Neural crest cell (in vitro differentiated cells): ENCODE measurements at places on chromosomes 3 and 15.

- no peak for DNase-seq
Measured at GRCh38 chr3:105869861-105870755, 1.3 kb upstream of the CBLB start.

- peak; percentile 50 for DNase-seq
Measured at GRCh38 chr15:26260517-26261133, 397.5 kb upstream of the ATP10A start.

DNA sequence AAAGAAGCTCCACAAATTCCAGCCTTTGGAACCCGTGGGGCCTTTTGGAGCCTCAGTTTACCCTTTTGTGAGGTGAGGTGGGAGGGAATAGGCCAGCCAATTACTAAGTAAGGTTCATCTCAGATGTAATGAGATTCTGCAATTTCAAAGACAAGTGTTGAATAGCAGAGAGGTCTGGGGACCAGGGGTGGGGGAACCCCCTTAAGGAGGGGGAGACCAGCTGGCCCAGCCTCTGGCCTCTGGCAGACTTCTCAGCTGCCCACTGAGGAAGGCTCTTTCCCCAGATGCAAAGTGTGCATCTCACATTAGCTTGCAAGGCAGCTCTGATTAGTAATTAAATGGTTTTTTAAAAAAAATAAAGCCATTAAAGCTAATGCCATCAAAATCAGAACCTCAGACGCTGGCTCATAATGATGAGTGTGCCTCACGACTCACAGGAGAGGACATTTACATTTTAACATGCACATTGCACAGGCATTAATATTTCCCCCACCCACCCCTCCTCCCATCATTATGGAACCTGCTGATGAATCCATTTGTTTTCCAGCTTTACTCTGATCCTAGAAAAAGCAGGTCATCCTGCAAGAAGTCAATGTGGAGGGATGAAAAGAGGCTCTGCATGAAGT, 176.7 kb upstream of the TLE3 start:
- no peak for DNase-seq

DNA sequence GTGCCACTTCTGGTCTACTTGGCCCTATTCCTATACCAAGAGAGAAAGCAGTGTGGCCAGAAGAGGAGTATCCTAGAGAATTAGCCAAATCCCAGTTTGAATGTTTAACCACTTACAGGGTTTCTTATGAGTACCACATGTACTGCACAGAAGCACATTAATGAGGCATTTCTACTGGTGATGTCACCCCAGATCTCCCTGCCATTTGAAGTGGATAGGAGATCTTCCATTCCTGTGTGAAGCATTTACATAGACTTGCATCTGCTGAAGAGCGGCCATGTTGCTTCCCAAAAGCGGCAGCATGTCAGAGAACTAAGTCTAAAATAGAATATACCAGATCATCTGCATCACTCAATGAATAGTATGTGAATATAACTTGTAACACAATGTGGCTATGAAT, 108.4 kb upstream of the TUSC7 start:
- no peak for DNase-seq

GRCh38 chr15:80455668-80456442, 51.7 kb downstream of the ARNT2 start:
- peak; percentile 57 for DNase-seq

- DNase-seq, result no peak
Measured at GRCh38 chr15:98315971-98316370, 332.4 kb upstream of the IGF1R start.

GRCh38 chr3:47536221-47536891, 22.8 kb upstream of the ELP6 start:
- no peak for DNase-seq

DNA sequence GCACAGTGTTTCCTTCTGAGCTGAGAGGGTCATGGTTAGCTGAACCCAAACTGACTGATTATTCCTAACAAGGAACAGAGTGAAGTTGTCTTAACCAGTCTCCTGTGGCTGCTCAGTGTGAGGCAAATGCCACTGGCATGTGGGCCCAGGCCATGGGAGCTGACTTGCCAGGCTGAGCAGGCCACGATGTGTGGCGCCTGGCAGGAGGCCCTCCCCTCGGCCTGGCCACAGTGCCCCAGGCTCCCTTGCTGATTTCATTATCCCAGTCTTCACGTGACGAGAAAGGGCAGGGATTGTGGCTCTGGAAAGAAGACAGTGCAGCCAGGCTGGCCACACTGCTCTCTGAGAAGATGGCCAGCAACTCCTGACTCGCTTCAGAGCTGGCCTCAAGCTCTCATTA, 58.8 kb downstream of the SLCO2A1 start:
- no peak for DNase-seq

- no peak for DNase-seq
Measured at GRCh38 chr15:32802286-32802936, 84.6 kb downstream of the GREM1 start.

GRCh38 chr3:129412542-129413198, 15.8 kb downstream of the EFCAB12 start:
- no peak for DNase-seq

- no peak for DNase-seq
Measured at GRCh38 chr15:73383310-73384189, 14.8 kb upstream of the HCN4 start.

DNA sequence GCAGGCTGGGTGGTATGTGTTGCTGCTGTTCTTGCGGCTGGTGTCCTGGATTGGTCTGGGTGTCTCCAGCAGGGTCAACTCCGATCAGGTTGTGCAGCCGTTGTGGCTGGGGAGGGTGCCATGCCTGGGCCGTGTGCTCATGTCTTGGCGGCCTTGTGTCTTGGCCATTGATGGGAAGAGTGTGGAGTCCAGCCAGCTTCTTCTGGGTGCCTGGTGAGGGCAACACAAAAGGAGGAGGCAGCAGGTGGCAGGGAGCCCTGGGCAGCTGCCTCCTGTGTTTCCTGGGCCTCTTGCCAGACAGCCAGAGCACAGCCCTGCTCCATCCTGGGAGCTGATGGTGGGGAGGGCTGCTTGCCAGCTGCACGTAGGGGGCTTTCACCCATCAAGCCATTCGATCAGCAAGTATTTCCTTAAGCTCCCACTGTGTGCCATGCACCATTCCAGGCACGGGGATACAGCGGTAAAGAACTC, 4.3 kb downstream of the CHAC1 start:
- DNase-seq, result no peak

- DNase-seq, result no peak
Measured at GRCh38 chr3:125481786-125482185, 38.2 kb downstream of the SNX4 start.

GRCh38 chr3:30073622-30074021, 532.8 kb upstream of the TGFBR2 start:
- no peak for DNase-seq

DNA sequence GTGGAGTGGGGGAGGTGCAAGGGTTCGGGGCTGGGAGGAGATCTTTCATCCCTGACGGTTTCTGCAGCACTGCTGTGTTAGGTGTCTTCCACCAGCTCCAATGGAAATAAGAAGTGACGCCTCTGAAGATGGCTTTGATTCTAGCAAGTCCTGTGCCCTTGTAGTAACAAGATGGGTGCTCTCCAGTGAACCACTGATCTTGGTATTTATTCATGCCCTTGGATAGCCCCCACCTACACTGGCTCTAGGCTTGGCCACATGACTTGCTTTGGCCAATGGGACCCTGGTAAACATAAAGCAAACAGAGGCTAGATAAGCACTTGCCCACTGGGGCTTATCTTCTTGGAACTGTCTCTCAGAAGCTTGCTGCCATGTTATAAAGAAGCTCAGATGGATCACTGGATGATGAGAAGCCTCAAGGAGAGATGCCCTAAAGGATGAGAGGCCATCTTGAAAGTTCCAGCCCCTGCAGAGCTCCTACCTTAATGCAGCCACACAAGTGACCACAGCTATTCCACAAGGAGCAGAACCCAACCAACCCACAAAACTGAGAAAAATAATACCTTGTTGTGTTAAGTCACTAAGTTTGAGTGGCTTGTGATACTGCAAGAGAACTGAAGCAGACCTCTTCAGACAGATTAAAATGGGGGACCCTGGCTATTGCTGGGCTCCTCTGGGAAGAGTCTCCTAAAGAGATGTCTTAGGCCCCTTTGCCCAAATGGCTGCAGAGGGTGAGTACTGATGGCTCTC, 137.9 kb downstream of the PDCD6IP start:
- DNase-seq, result no peak

DNA sequence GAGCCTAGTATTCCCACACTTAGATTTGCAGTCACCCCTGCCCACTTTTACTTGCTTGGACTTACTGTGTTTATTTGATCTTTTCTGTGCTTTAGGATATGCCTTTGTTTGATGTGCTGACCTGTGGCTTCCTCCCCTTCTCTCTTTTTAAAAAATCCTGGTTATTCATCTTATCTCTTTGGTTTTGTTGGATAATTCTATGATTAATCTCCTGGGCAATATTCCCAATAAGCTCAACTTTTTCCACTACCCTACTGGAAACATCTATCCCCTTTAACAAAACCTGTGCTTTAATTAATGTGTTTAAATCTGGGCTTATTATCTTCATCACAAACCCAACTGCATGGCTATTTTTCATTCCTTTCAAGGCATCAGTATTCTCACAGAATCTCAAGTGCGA, 476.0 kb upstream of the TGFBR2 start:
- no peak for DNase-seq

- no peak for DNase-seq
Measured at GRCh38 chr3:40306336-40306735, 3.2 kb upstream of the EIF1B start.

DNA sequence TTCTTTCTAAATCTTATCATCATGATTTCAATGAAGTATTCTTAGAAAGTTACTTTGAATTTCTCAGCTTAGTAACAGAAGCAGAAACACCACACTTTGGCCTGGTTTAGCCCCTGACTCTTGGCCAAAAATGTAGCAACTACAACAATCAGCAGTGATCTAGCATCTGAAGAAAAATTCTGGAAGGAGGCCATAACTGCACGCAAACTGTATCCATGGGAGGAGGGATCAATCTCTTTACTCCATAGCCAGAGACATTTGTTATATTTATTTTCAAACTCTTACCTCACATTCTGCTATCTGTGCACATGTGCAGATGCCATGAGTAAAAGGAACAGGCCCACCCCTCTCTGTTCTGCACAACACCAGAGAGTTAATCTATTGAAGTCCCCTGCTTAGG, 251.0 kb upstream of the P2RY1 start:
- no peak for DNase-seq

- DNase-seq, result no peak
Measured at GRCh38 chr3:188358787-188359493, 205.0 kb downstream of the LPP start.

- no peak for DNase-seq
Measured at GRCh38 chr15:66805202-66805885, 103.3 kb downstream of the SMAD6 start.

- no peak for DNase-seq
Measured at GRCh38 chr15:35321926-35322325, 224.0 kb downstream of the DPH6 start.

DNA sequence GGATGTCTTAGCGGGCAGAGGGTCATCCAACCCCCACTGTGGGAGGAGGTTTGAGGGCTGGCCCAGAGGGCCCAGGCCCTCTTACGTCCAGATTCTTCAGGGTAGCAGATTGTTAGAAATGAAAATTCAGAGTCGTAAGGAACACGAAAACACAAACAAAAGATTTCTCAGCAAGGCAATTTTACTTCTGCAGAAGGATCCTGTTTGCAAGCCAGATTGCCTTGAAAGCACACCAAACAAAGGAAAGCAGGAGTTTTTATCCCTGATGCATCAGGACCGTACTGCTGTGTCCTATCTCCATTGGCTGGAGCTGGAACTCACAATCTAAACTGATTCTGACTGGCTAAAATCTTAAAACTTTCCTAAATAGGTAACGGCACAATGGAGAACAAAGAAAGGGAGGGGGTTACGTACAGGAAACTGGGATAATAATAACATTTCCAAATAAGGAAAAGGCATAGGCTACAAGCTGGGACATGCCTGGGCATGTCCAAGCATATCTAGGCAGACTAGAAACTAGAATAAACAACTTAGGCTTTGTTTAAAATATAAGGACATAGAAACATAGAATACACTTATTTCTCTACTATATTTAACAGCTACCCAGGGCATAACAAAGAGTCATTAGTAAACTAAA, 97.3 kb upstream of the C2CD4B start:
- DNase-seq, result no peak

DNA sequence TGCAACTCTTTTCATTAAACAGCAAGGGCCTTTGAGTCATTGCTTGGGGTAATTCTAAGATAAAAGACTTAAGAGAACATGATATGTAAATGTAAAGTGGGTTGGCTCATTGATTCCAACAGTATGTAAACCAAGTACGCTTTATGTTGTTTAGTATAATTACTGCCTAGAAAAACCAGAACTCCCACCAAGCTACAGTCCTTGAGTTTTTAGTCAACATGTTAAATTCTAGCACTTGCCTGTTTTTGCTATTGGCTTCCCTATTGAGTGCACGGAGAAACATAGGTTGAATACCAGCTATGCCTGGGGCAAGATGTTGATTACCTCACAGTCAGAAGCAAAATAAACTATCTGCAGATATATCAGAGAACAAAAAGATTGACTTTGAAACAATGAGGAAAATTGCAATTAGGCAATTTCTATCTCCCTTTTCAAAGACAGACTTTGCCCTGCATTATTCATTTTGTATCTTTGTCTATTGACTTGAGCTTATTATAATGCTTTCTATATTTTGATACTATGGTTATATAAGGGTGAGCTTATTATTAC, 179.3 kb downstream of the ZPLD1 start:
- DNase-seq, result no peak

DNA sequence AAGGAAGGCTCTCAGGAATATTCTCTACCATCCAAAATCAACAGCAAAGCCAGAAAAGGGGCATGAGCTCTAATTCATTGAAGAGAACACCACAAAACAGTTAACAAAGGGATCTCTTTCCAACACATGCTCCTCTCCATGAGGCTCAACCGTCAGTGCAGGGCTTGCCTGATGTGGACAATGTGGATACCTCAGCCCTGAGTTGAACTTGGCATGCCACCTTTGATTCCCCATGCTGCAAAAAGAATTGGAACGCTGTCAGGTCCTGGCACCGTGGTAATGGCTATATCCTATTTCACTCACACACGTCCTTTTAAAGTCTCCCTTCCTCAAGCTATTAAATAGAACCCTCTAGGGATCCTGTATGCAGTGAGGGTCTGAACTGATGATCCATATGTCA, 30.7 kb upstream of the IP6K2 start:
- no peak for DNase-seq

- no peak for DNase-seq
Measured at GRCh38 chr15:58506064-58506490, 74.3 kb downstream of the LIPC start.

DNA sequence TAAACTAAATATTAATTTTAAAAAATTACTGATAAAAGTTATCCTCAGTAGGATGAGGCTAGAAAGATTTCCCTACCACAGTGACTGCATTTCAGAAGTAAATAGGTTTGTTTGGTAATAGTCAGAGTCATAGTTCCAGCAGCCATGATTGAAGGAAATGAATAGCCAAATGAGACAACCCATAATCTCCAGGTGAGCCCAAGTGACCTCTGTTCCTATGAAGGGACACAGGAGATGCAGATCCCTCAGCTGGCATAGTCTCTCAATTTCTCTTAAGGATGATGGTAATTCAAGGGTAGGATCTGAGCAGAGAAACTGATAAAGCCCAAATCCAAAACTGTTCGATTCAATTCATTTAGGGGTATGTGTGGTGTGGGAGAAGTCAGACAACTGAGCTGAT, 461.8 kb downstream of the RAP2B start:
- no peak for DNase-seq
